HCT116 (cell line): ENCODE measurements at places on chromosomes 11 and 22. TPM values are rescaled to one million over a fixed set of nuclear protein-coding genes. Genes with fewer than 3 reads are reported as not detected.

- no peak for DNase-seq
Observed at GRCh38 chr11:68135161-68135560, 14.0 kb upstream of the CHKA start.

DNA sequence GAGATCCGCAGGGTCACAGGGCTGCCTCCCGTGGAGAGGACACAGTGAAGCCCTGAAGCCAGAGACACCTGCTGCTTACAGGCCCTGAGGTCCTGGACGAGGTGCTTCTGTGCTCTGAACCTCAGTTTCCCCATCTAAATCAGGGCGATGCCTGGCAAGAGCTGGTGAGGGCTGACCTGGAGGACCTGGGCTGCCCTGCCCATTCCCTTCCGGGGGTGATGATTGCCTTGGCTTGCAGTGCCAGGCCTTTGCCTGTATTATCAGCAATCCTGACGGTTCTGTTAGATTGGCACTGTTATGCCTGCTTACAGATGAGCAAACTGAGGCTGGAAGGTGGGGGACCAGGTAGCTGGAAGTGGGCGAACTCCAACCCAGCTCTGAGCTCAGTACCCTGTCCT lies 7.8 kb upstream of the GTSE1 start:
- DNase-seq = no peak

GRCh38 chr11:43541993-43542392 lies 138.5 kb upstream of the HSD17B12 start:
- no peak for DNase-seq

DNA sequence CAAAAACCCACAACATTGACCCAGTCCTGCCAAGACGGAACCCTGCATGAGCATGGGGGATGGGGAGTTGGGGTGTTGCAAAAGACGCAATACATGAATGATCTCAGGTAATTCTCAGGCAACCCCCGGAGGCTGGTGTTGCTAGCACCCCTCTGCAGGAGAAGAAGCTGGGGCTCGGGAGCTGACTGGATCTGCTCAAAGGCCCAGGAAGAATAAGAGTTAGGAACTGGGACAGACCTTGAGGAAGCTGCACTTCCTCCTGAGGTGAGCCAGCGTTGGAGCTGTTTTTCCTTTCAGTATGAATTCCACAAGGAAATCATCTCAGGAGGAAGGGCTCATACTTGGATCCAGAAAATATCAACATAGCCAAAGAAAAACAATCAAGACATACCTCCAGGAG lies at the start of gene KRTAP5-9:
Gene KRTAP5-9, plus strand, starts transcription at position 301 of the 400 bp plus-strand sequence. CDS start 238 bp downstream, outside the sequence.
- DNase-seq = no peak

- no peak for DNase-seq
Observed at GRCh38 chr11:62614275-62614674, 1.2 kb downstream of the ROM1 start.

- DNase-seq = no peak
Observed at GRCh38 chr22:36244522-36245391, 5.4 kb upstream of the APOL2 start.

- DNase-seq = no peak
Observed at GRCh38 chr11:14622223-14622954, 21.2 kb upstream of the PDE3B start.

- no peak for DNase-seq
Observed at GRCh38 chr11:79362821-79363220, 78.0 kb downstream of the TENM4 start.

- DNase-seq = peak; percentile 69
Observed at GRCh38 chr22:17501679-17502285, 61.5 kb upstream of the SLC25A18 start.

- DNase-seq = no peak
Observed at GRCh38 chr22:24099071-24099470, 82.2 kb upstream of the SUSD2 start.

- DNase-seq = no peak
Observed at GRCh38 chr11:68327586-68328370, 15.4 kb downstream of the LRP5 start.

- DNase-seq = no peak
Observed at GRCh38 chr22:45470871-45471270, 31.8 kb upstream of the FBLN1 start.

GRCh38 chr11:77141034-77141433 lies 13.0 kb downstream of the MYO7A start:
- no peak for DNase-seq

DNA sequence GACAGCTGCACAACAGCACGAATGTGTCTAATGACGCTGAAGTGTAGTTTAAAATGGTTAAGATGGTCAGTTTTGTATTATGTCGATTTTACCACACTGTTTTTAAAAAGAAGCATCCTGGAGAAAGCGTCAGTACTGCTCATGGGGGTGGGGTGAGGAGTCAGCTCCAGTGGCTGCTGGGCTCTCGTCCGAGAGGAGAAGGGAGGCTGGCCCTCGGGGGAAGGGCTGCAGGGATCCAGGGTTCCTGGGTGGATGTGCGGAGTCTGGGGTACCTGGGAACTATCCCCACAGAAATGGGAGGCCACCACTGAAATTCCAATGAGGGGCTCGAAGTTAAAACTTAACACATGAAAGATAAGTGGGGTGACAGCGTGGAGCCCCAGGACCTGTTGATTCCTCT lies 11.9 kb downstream of the C11orf21 start:
- no peak for DNase-seq

DNA sequence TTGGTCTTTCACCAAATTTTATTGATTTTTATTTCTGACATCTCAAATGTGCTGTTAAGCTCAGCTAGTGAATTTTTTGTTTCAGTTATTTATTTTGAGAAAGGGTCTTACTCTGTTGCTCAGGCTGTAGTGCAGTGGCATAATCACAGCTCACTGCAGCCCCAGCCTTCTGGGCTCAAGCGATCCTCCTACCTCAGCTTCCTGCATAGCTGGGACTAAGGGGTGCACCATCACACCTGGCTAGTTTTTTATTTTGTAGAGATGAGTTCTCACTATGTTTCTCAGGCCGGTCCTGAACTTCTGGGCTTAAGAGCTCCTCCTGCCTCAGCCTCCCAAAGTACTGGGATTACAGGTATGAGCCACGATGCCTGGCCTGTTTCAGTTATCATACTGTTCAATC lies 282.0 kb downstream of the SBF2 start:
- DNase-seq = no peak

GRCh38 chr11:19218786-19219460 lies 17.1 kb upstream of the CSRP3 start:
- no peak for DNase-seq

GRCh38 chr22:50694766-50695420 lies 22.3 kb downstream of the SHANK3 start:
- DNase-seq = no peak

DNA sequence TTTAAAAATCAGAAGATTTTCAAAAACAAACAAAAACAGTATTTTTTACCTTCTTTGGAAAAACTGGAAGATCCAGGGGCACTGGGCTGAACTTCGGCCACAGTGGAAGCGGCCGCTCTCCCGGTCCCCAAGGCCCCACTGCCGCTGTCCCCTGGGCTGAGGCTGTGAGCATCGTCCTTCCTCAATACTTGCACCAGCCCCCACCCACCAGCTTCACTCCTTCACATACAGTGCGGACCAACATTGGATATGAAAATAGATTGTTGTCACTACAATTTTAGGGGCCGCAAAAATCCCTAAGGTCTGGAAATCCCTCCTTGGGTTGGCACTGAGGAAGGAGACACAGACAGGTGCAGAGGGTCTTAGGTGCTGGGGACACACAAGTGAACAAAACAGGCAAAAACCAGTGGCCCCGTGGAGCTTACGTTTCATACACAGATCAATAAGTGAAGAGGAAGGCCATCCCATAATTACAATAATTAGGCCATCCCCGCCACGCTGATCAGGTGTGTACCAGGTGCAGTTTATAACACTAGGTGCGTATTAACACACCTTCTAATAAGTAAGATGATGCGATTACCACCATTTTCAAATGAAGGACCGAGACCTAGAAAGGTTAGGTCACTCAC lies 28.2 kb upstream of the SLC22A12 start:
- DNase-seq = no peak

- no peak for DNase-seq
Observed at GRCh38 chr11:134980819-134981710, 569.0 kb upstream of the B3GAT1 start.

GRCh38 chr11:120817158-120817557 lies 206.7 kb upstream of the TBCEL start:
- no peak for DNase-seq

The OR51B5 gene
- total RNA-seq = 140 TPM

The FAM227A gene
- total RNA-seq = 3.9 TPM

The KREMEN1 gene
- total RNA-seq = 31.9 TPM

The CD3E gene
- 0.79 TPM for total RNA-seq

The PHOX2A gene
- total RNA-seq = not detected

The TRIM51 gene
- total RNA-seq = not detected

The KCNJ11 gene
- 7.5 TPM for total RNA-seq

The KRTAP5-7 gene
- not detected for total RNA-seq

The AIFM3 gene
- total RNA-seq = 9.7 TPM

The MMP10 gene
- not detected for total RNA-seq

The MPZL2 gene
- total RNA-seq = 16.8 TPM

The PAX6 gene
- total RNA-seq = 5.3 TPM
